ENCODE measurements at places on chromosomes 1 and 21.

GRCh38 chr1:198858033-198858432 is 219.2 kb downstream of the PTPRC start:
- peak; percentile 8 for DNase-seq

DNA sequence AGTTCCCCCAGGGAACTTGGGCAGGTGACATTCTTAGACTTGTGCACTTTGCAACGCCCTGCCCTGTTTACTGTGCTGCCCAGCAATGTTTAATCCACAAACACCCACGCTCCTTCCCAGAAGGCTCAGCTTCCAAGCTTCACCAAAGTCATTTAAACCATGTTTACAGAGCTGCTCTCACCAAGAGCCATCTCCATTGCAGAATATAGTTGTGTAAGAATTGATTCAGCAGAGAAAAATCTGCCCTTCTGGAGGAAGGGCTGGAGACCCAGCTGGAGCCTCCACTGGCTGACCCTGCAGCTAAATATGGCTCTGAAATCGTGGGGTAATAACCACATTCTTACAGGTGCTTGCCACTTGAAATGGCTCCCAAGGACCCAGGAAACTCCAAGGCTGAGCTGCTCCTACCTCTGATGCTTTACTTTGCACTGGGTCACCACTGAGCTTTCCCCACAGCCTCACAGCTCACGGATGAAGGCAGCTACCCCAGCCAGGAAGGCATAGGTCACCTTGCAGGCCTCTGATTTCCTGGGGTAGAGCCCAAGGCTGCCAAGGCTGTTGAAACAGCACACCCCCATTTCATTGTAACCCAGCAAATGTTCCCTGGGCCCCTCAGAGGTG is 8.7 kb downstream of the CAPN2 start:
- no peak for DNase-seq

- no peak for DNase-seq
These were observed 319.4 kb downstream of the BRINP2 start for GRCh38 chr1:177490036-177490639.

DNA sequence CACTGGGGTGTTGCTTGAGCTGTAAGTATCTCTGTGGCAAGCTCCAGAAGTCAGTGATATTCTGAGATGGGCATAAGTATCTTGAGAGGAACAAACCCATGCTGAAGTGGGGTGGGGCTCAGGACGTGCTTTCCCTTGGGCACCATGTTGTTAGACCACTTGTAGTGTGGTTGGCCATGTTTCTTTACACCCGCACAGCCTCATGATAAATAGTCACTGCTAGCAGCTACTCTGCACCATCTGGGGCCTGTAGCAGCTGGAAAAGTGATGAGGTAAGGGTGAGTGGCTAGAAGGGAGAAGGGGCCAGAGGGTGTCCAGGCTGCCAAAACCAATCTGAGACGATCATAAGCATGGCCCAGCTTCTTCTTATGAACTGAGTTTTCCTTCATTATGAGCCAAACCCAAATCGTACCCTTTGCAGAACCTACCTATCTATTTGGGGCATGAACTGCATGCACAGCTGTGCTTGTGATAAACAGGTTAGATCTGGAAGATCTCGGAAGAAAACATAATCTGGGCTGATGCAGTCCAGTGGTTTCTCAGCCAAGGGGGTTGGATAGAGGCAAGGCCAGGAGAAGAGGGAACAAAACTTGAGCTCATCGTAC is 91.9 kb upstream of the IRF2BP2 start:
- DNase-seq: no peak

- DNase-seq: no peak
These were observed 2.2 kb upstream of the LRRC3 start for GRCh38 chr21:44453120-44453519.

- no peak for DNase-seq
These were observed 47.0 kb downstream of the MRPL39 start for GRCh38 chr21:25560271-25560685.

GRCh38 chr1:164602480-164603093 is 43.6 kb downstream of the PBX1 start:
- DNase-seq: peak; percentile 65

DNA sequence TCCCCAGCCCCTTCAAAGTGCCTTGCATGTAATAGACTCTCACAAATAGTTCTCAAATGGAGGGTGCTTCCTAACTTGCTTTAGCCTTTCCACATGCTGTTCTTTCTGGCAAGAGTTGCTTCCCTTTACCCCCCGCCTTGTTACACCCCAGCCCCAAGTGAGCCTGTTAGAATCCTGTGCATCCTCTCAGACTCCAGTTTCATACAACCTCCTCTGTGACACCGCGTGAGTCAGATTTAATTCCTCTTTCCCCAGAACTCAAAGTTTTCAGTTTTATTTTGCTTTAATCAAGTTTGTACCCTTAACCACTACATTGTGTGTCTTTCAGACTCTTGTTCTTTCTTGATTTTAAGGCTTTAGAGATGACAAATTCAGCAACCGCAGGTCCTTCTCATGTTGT is 234.5 kb upstream of the HOOK1 start:
- no peak for DNase-seq

DNA sequence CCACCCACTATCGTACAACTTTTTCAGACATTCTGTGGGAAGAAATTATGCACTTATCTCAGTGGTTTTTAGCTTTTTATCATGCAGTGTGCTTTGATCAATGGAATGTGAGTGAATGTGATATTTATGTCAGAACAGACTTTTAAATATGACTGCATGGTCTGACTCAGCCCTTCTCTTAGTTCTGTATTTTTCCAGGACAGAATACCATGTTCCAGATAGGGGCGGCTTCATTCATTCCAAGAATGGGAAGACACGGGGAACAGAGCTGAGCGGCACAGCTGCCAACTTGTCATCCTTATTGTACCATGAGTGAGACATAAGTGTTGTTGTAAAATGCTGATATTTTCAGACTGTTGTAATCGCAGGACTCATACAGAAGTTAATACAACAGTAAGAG is 214.6 kb upstream of the NCAM2 start:
- DNase-seq: no peak

DNA sequence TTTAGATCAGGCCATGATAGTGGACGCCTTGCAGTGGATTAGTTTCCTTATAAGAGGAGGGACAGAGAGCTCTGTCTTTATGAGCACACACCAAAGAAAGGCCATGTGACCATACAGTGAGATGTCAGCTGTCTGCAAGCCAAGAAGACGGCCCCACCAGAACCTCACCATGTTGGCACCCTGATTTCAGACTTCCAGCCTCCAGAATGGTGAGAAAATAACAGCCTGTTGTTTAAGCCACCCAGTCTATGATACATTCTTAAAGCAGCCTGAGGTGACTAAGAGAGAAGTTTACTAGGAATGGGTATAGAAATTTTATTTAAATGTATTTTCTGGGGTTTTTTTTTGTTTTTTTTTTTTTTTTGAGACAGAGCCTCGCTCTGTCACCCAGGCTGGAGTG is 29.5 kb downstream of the L1TD1 start:
- no peak for DNase-seq

- no peak for DNase-seq
These were observed 37.0 kb downstream of the DPYD start for GRCh38 chr1:97883823-97884222.

- no peak for DNase-seq
These were observed 4.5 kb downstream of the LEPR start for GRCh38 chr1:65425006-65425405.

GRCh38 chr1:193538003-193538354 is 351.6 kb upstream of the B3GALT2 start:
- no peak for DNase-seq

GRCh38 chr21:22965455-22966135 is 1967.4 kb downstream of the NCAM2 start:
- DNase-seq: no peak

- no peak for DNase-seq
These were observed 134.4 kb downstream of the TGFB2 start for GRCh38 chr1:218479436-218480115.

DNA sequence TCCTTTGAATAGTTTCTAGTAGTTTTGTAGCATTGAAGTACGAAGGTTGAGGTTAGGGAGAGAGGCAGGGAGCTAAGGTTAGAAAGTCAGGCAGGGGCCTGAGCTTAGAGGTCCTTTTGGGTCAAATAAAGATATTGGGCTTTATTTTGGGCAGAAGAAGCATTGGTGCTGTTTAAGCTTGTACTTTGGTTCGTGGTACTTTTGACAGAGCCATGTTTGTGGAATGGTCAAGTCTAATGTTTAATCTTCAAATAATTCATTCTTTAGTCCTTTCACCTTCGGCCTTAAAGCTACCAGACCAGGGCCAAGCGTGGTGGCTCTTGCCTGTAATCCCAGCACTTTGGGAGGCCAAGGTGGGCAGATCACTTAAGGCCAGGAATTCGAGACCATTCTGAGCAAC is 12.5 kb downstream of the FGGY start:
- no peak for DNase-seq

GRCh38 chr21:41232013-41232412 is 64.1 kb downstream of the BACE2 start:
- no peak for DNase-seq
